ENCODE measurements at places on chromosomes 1 and 21. TPM values are rescaled to one million over a fixed set of nuclear protein-coding genes. Genes with fewer than 3 reads are reported as not detected.

Gene TAL1
- total RNA-seq = under 0.01 TPM

Gene MROH9
- 0.43 TPM for total RNA-seq

Gene SLC44A5
- under 0.01 TPM for total RNA-seq

Gene FAM78B
- total RNA-seq = not detected

Gene F11R
- total RNA-seq = 12.7 TPM

Gene LYSMD1
- 13.6 TPM for total RNA-seq

Gene KIF21B
- 0.29 TPM for total RNA-seq

Gene P3R3URF
- total RNA-seq = not detected

Gene RNU1-2
- total RNA-seq = under 0.01 TPM

Gene TTC24
- not detected for total RNA-seq

Gene ANGPTL3
- total RNA-seq = not detected

Gene VCAM1
- 113 TPM for total RNA-seq

Gene NLRP3
- total RNA-seq = 1.3 TPM

Gene BATF3
- 0.88 TPM for total RNA-seq

Gene IGSF9
- total RNA-seq = not detected

Gene EFNA3
- total RNA-seq = 0.43 TPM

Gene SPRR1A
- not detected for total RNA-seq

Gene FCMR
- total RNA-seq = 4.3 TPM

Gene GJB3
- not detected for total RNA-seq

Gene IQGAP3
- total RNA-seq = 62.7 TPM

Gene ZBTB17
- 37.0 TPM for total RNA-seq

Gene KRTAP19-3
- not detected for total RNA-seq

Gene FOXO6
- total RNA-seq = not detected

Gene PTPRF
- 132 TPM for total RNA-seq

Gene HPDL
- 0.86 TPM for total RNA-seq

Gene FNDC5
- 0.22 TPM for total RNA-seq

Gene BRDT
- 2.1 TPM for total RNA-seq

Gene RRP15
- 5.0 TPM for total RNA-seq

Gene ATP1A4
- total RNA-seq = not detected

Gene FAM72C
- total RNA-seq = 4.2 TPM

All from placental pericyte (primary cell).